SK-N-MC (cell line): ENCODE measurements at places on chromosomes 12 and 14.
A peak's percentile ranks its signal among the peaks of the same experiment; 100 is the strongest.

DNA sequence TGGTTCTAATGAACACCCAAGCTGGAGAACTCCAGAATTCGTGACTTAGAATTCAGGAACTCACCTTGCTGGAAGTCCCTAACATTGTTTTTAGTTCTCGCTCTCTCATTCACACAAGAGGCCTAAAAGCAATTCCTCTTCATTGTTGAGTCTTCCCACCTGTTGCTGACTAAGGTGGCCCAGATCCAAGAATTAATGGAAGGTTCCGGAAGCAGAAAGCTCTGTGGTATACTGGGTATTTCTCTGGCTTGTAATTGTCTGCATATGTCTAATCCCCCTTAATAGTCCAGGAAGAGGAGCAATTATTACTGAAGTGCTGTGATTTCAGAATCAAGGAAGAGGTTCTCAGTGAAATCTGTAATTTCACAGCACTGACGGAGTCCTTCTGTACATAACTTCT lies 31.4 kb downstream of the TMEM233 start:
- DNase-seq, result no peak

- no peak for DNase-seq
These were observed 75.8 kb downstream of the FRMD6 start for GRCh38 chr14:51727526-51727925.

DNA sequence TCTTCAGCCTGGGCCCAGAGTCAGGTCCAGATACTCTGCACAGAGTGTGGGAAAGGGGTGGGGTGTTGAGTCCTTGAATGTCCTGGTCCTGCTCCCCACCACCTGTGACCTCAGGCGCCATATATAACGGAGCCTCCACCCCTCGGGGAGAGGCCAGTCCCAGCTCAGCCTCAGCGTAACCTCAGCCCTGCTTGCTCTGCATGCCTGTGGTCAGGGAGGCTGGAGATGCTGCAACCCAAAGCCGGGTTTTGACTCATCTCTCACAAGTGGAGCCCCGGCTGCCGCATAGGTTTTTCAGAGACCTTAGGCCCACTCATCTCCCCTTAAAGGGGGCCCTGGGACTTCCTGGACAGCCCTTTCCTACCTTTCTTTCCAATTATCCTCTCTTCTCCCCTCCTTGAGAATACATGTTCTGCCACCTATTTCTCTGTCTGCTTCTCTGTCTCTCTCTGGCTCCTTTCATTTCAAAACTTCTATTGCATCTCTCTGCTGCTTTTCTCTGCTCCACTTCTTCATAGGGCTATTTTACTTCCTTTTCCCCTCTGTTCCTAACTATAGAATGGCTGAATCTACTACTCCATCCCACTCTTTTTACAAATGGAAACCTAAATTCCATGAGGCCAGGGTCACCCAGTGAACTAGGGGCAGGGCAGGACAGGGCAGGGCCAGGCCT lies 1.2 kb downstream of the ITGB7 start:
- no peak for DNase-seq

- DNase-seq, result no peak
These were observed 57.1 kb downstream of the GALC start for GRCh38 chr14:87935886-87936285.

GRCh38 chr14:31261859-31262731 lies 54.5 kb upstream of the HECTD1 start:
- no peak for DNase-seq

- no peak for DNase-seq
These were observed 305.5 kb downstream of the CEP128 start for GRCh38 chr14:80636071-80636470.

DNA sequence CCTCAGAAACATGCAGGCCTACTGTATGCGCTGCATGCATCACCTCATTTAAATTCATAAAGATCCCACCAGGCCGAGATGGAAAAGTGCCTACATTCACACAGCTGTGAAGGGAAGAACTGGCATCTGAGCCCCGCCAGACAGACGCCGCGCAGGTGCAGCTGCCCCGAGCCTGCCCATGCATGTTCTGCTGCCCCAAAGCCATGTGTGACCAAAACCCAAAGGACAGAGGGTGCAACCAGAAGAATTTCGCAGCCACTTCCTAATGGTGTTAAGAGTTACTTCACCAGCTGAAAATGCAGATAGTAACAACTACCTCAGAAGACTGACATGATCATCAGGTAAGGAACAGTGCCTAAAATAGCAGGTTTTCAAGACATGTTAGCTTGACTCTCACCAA lies 13.5 kb upstream of the KRT8 start:
- DNase-seq, result no peak

DNA sequence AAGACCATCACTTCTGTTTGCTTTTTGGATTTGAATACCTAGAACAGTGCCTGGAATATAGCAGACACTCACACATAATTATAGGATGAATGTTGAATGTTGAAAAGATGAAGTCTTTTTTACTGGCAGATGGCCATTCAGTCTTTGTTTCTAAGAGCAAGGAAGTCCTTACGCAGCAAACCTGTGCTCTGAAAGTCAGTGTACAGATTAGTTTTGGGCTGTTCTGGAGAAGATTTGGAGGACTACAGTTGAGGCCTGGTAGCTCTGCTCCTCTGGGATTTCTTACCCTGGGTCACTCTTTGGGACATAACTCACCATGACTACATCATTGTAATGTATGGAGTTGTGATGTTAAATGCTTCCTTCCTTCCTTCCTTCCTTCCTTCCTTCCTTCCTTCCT lies 3.3 kb downstream of the OR4E2 start:
- DNase-seq, result peak; percentile 98
